ENCODE measurements at places on chromosomes 3 and 15. TPM values are rescaled to one million over a fixed set of nuclear protein-coding genes. Genes with fewer than 3 reads are reported as not detected.

CASR gene
- 0.15 TPM for total RNA-seq

PROS1 gene
- total RNA-seq: 6.5 TPM

GPR62 gene
- not detected for total RNA-seq

GHSR gene
- total RNA-seq: not detected

P2RY1 gene
- total RNA-seq: 25.1 TPM

DNA sequence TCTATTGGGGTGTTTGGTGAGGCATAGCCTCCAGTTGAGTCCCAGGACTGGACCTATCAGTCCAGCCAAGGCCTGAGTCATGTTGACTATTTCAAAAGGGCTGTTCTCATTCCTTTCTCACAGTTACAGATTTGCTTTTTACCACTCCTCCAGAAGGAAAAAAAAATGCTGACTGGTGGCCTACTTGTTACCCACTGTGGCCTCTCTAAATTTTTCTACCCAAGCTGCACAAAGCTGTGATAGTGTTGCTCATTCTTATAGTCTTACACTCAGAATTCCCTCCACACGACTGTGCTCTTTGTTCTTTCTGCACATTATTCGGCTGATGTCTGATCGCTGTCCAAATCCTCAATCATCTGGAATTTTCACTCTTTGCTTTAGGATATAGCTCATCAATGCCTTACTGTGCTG is 1142.2 kb downstream of the IGSF11 start:
- no peak for DNase-seq

GRCh38 chr3:189394599-189395121 is 222.9 kb downstream of the TPRG1 start:
- DNase-seq: no peak

GRCh38 chr3:121064121-121064520 is 156.1 kb downstream of the STXBP5L start:
- no peak for DNase-seq

DNA sequence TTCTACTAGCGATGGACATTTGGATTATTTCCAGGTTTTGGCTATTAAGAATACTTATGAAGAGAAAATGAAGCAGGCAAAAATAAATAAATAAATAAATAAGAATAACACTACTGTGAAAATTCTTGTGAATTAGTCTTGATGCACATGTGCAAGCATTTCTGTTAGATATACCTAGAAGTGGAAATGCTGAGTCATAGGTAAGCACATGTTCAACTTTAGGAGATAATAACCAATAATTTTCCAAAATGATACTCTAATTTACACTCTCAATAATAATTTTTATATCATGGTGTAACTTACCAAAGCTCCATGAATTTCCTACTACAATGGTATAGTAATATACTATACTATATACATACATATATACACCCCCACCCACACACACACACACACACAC is 23.4 kb downstream of the EMC4 start:
- DNase-seq: no peak
